ENCODE measurements at places on chromosomes 13 and 19.

DNA sequence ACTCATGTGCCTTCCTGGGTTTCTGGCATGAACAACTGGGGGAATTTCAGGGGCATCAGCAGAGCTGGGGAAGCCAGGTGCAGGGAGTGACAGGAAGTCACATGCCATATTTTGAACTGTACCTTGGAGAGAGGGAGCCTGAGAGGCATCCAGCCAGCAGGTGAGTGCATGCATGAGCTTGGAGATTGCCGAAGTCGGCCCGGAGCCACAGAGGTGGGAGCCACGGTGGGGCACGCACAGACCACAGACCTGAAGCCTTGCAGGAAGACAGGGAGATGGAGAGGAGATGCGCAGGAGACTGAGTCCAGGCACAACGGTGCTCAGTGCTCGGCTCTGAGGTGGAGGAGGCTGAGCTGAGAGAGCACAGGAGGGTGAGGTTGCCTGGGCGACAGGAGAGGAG lies 55.1 kb downstream of the CDADC1 start:
- DNase-seq: no peak

- peak; percentile 60 for DNase-seq
Measured at GRCh38 chr19:55437410-55437809, 5.7 kb downstream of the SHISA7 start.

DNA sequence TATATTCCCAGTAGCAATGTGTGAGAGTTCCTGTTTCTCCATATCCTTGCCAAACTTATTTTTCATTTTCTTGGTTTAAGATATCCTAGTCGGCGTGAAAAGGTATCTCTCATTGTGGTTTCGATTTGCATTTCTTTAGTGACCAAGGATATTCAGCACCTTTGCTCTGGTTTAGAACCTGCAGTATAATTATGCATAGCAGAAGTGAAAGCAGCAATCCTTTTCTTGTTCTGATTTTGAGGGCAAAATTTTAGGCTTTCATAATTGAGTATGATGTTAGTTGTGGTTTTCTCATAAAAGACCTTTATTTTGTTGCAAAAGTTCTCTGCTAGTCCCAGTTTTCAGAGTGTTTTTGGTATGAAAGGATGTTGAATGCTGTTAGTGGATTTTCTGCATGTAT lies 491.0 kb downstream of the FGF9 start:
- no peak for DNase-seq

DNA sequence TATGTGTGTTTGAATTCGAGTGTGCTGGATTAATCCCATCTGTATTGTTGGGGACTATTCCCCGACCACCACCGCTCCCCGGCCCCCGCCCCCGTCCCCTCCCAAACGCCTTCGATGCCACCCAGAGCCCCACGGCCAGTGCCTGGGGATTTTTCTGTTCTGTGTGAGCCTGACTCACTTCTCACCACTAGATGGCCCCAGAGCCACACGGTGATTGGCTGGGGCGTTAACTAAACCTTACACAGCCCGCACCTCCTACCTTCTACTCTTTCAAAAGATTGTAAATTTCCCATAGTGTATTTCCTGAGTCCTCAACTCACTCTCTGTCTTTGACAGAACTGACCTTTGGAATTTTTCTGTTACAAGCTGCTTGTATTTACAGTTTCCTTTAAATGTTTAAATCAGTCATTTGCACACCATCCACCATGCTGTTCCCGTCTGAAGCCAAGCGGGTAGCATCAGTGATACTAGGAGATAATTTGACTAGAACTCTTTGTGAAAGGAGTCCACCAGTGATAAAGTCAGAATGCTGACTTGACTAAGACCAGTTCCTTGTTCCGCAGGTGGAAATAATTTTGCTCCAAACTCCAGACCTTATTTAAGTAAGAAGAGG lies 61.4 kb downstream of the RFX2 start:
- DNase-seq: peak; percentile 84

DNA sequence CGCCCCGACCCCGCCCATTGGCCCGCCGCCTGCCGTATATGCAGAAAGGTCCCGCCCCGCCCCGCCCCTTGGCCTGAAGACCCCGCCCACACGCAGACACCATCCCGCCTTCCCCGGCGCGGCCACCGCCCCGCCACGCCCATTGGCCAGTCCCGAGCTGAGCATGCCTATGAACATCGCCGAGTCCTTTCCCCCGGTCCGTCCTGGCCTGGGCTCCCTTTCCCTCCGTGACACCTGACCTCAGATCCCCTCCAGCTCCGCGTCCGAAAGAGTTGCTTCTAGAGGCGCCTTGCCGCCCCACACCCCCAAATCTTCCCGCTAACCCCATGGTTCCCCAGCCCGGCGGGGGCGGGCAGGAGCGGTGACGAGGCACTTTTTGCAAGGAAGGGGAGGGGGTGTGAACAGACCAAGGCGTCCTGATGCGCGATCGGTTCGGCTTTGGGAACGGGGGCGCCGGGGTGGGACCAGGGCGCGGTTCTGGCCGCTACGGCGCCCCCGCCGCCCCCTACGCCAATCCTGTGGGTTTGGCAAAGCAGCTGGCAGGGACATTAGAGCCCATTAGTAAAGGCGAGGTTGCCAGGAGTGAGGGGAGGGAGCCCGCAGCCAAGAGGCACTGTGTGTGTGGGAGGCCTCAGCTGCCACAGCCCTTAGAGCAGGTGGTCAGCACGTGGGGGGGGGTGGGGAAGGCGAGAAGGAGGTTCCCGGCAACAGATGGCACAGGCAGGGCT lies 406 bp upstream of the NUMBL start:
- peak; percentile 97 for DNase-seq

DNA sequence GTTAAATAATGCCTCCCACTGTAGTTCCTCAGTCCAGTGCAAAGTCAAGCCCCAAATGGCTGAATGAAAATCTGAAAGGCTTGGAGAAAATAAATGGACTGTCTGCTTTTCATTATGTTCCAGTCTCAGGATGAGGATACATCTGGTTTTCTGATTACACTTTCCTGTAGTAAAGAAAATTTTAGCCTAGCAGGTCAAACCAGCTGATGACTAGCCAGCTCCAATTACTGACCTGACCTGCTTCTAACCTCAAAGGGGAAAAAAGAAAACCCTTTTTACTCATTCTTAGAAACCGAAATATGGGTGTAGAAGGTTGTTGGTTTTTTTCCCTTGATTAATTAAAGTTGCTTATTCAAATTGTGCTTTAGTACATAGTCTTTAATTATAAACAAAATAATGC lies 418.4 kb downstream of the EFNB2 start:
- no peak for DNase-seq

DNA sequence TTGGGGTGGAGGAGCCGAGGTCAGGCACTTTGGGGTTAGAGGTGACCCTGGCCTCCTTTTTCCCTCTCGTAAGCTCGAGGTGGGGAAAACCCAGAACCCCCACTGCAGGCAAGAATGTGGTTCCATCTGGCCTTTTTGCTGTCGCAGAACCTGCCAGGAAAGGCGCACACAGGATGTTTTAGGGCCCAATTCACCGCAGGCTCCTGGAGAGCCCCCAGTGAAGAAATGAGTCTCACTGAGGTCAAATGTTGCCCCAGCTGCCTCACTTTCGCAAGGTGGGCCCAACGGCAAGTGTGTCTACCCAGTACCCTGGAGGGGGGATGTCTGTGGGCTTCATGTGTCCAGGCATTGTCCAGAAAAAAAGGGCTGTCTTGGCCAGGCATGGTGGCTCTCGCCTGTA lies 61.8 kb downstream of the PEX11G start:
- no peak for DNase-seq

GRCh38 chr13:48488995-48489394 lies 43.9 kb downstream of the RCBTB2 start:
- no peak for DNase-seq

DNA sequence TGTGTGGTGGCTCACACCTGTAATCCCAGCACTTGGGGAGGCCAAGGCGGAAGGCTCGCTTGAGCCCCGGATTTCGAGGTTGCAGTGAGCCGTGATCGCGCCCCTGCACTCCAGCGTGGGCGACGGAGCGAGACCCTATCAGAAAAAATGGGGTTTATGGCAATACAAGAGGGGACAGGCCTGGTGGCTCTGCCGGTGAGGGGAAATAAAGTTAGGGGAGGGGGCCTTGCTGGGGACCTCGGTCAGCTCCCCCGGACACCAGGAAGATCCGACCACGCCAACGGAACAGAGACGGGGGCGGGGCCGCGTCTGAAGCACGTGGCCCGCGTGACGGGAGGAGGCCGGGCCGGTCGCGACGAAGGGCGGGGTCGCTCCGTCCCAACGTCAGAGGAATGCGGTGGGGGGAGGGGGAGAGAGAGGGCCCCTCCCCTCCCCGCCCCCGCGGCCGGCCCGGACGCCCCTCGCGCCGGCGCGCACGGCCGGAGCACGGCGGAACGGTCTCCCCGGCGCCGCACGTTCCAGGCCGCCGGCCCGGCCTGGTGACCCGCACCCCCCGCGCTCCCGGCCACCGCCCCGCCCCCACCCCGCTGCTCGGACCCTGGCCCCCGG lies 1.9 kb upstream of the HNRNPL start:
- DNase-seq: peak; percentile 96

DNA sequence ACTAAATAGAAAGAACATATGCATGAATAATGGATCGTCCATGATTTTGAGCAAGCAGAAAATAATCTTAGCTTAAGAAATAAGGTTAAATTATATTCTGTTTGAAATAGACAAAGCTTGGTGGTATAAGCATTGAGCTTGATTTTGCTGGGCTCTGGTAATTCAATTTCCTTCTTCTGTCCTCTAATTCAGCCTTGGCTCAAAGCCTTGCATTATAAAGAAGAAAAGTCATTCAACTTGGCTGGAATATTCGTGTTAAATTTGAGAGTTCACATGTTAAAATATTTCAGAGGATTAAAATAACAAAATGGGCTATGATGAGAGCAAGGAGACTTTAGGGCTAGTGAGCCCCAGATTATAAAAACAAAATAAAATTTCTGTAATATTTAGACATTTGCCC lies 415.4 kb upstream of the PCDH20 start:
- DNase-seq: no peak

DNA sequence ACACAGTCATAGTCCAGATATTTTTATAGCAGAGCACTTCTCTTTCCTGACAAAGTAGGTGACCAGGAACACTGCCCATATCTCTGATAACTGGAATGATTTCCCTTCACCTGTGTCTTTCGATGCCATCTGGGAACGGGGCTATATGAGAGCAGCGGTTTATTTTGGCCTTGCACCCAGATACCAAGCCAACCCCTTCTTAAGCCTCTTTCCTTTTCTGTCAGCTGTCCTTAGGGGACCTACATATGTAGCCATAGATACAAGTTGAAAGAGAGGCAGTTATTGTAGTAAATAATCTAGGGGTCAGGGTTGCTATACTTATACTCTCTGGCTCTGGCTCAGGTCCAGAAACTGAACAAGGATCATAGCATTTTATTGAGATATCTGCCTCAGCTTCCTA lies 128.8 kb downstream of the NHLRC3 start:
- DNase-seq: no peak

GRCh38 chr13:97223711-97224541 lies 1.8 kb downstream of the MBNL2 start:
- no peak for DNase-seq

DNA sequence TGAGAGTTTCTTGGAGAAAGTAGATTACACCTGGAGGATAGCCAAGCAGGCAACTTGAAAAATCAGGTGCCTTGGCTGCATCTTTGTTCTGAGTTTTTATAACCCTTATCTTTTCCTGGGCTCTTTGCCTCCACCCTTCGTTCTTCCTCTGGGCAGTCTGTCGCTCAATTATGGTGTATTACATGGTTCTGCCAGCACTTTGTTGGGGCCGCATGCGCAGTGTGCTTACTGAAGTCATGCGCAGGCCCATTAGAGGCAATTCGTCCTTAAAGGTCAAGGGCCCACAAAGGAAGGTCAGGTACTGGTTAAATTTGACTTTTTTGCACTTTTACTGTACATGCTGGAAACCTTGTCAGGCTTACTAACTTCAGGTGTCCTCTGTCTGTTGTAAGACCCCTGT lies 761.9 kb upstream of the SLITRK5 start:
- no peak for DNase-seq

- DNase-seq: peak; percentile 74
Measured at GRCh38 chr13:113364311-113364889, 470 bp upstream of the GRTP1 start.

- DNase-seq: peak; percentile 12
Measured at GRCh38 chr19:890831-891230, 2.2 kb downstream of the MED16 start.

- no peak for DNase-seq
Measured at GRCh38 chr13:49064476-49064875, 88.8 kb downstream of the FNDC3A start.

GRCh38 chr19:33247441-33247819 lies 21.8 kb upstream of the SLC7A10 start:
- DNase-seq: peak; percentile 34

GRCh38 chr19:40519352-40520322 lies 52.8 kb downstream of the SPTBN4 start:
- no peak for DNase-seq

DNA sequence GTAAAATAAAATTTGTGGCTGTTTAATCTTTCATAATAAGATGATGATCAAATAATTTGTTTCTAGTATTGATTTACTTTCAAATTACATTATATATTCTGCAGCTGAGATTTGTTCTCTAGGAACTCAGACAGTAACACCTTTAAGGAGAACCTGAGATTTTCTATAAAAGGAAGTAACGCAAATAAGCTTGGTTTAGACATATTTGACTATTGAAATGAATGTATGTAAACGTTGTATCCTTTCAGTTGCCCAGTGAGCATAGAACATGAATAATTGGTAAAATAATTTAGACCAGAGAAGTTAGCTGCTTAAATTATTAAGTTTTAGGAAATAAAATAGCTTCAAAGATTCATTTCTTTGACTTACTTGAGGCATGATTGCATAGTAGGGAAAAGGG lies 3.1 kb downstream of the CDK8 start:
- DNase-seq: no peak

DNA sequence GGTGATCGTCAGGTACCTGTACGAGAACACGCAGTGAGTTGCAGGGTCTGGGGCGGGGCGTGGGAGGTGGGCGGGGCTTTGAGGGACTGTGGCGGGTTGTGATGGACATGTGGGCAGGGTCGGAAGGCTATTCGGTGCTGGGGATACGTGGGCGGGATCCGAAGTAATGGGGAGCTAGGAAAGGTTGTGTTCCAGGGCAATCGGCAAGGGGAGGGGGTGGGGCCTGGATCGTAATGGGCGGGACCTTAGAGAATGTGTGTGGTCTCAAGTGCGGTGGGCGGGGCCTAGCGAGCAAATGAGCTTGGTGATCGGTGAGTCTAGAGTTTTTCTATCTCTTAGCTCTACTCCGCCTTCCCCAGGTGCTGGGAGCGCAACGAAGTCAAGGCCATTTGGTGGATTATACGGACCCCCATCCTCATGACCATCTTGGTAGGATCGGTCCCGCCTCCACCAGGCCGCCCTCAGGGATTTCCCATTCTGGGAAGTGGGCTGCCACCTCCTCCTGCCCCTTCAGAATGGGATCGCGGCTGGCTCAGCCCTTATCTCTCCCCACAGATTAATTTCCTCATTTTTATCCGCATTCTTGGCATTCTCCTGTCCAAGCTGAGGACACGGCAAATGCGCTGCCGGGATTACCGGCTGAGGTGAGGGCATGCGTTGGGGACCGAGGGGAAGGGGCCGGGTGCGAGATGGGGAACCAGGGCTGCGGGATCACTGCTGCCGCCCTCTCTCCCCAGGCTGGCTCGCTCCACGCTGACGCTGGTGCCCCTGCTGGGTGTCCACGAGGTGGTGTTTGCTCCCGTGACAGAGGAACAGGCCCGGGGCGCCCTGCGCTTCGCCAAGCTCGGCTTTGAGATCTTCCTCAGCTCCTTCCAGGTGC lies 9.6 kb downstream of the GIPR start:
- DNase-seq: peak; percentile 64

Measured in psoas muscle (tissue), 8 donors.